ENCODE measurements at places on chromosomes 7 and 10.

DNA sequence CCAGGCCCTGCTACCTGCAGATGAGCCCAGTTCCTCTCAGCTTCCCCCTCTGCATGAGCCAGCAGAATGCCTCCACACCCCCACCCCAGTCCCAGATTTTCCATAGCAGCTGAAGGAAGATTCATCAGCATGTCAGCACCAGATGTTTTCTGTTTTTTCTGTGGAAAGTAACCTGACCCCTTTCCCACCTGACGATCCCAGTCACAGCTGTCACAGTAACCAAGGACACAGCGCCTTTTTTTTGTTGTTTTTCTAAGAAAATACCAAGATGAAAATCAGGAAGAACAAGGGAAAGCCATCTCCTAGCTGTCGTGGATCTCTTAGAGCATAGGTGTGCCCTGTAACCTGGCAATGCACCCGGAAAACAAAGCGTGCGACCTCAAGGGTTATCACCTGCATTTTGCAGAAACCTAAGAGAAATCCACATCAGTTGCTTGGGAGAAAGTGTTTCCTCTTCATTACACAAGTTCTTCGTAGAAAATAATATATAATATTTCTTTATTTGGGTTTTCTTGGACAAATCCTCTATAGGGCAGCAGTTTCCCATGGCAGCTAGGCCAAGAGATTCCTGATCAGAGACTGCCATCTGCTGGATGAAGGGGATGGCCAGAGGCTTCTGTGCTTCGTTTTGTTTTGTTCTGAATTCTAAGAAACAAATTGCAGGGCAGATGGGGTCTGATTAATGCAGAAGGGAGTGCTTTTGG is 401.9 kb downstream of the TNS3 start:
- DNase-seq = no peak

DNA sequence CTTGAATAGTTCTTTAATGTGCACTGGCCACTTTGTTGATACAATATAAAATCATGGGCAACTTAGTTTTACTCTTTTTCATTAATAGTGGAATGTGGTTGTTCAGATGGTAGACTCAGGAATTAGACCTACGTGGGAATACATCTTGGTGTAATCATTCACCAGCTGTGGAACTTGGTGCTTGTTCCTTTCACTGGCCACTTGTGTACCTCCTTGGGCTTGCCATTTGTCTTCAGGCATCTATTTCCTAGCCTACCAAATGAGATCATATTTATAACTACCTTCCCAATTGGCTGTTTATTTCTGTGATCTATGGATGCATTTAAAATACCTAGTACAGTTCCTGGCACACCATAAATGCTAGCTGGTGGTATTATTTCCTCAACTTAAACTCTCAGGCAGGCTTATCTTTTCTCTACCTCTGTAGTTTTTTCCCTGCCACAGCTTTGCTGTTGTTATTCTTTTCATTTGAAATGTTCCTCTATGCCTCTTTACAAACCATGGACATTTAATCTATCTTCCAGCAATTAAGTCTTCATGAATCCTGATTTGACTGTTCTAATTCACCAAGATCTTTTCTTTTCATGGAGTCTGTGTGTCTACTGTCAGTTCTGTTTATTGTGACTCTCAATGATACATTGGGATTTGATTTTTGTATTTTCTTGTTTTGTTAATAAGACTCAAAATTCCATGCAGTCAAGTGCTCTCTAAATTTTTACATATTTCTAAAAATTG is 113.0 kb downstream of the ADAM22 start:
- no peak for DNase-seq

DNA sequence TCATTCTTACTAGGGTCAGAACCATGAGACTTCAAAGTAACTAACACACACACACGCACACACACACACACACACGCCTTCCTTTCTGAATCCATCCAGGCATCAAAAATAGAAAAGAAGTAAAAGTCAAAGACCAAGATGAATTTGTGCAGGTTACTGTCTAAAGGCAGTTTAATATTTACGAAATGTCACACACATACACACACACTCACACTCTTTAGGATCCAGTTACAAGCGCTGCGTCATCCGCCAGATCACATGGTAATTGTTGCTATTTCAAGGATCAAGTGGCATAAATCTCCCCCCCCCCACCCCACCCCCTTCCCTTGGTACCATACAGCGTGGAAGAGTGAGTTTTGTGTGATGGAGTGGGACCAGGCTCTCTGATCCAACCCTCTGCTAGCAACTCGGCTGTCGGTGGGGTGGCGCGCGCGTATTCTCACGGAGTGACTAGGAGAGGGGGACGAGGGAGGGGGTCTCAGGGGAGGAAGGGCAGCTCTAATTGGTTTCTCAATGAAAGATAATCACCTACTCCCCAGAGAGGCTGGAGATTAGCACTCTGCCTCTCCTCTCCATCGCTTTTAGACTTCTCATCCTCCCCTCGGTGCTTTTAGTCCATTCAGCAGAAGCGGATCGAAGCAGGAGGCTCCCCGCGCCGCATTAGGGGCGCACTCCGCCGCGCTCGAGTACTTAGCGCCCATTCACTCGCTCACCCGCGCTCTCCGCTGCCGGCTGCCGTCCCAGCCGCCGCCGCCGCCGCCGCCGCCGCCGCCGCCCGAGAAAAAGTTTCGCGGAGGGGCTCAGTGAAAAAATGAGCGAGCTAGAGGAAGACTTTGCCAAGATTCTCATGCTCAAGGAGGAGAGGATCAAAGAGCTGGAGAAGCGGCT is 83.5 kb upstream of the PRKG1 start:
- no peak for DNase-seq

GRCh38 chr7:40810274-40810673 is 675.5 kb downstream of the SUGCT start:
- DNase-seq = no peak

- DNase-seq = no peak
Observed at GRCh38 chr7:108307595-108307994, 148.6 kb downstream of the NRCAM start.

GRCh38 chr10:130575756-130576285 is 439.6 kb downstream of the GLRX3 start:
- no peak for DNase-seq

DNA sequence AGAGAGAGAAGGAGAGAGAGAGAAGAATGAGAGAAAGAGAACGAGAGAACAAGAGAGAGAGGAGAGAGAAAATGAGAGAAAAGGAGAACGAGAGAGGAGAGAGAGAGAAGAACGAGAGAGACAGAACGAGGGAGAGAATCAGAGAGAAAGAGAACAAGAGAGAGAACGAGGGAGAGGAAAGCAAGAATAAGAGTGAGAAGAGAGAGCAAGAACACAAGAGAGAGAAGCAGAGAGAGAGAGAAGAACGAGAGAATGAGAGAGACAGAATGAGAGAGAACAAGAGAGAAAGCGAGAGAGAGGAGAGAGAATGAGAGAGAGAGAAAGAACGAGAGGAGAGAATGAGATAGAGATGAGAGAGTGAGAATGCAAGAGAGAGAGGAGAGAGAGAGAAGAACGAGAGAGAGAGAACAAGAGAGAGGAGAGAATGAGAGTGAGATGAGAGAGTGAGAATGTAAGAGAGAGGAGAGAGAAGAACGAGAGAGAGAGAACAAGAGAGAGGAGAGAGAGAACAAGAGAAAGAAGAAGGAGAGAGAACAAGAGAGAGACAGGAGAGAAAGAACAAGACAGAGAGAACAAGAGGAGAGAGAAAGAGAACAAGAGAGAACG is 68.2 kb downstream of the ASB13 start:
- no peak for DNase-seq

DNA sequence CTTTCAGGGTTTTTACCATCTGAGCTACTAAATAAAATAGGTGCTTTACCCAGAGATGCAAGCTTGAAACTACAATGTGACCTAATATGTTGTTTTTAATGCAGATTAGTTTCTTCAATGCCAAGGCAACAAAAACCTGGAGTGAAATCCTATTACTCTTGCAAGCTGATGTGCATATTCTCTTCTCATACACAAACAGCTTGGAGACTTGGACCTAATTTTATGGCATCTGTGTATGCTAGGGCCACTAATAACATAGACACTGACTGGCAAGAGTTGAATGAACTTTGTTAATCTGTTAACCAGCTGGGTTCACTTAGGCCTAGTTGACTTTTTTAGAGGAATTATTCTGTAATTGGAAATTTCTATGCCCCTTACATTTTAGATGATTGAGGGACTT is 23.4 kb upstream of the SMIM30 start:
- no peak for DNase-seq

DNA sequence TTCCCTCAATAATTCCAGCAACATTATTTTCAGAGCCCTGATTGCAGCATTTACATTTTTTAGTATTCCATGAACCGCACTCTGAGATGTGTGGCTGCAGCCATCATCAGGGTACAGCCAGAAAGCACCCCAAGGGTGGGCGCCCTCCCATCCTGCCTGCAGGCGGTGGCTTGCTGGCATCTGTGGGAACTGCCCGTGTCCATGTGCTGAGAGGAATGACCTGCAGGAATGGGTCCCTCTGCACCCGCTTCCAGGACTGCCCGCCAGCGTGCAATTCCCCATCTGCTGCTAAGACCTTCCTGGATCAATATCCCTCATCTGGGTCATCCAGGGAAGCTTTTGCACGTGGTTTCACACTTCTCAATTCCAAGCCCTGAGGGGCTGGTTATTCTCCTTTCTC is 32.8 kb upstream of the NUB1 start:
- no peak for DNase-seq

DNA sequence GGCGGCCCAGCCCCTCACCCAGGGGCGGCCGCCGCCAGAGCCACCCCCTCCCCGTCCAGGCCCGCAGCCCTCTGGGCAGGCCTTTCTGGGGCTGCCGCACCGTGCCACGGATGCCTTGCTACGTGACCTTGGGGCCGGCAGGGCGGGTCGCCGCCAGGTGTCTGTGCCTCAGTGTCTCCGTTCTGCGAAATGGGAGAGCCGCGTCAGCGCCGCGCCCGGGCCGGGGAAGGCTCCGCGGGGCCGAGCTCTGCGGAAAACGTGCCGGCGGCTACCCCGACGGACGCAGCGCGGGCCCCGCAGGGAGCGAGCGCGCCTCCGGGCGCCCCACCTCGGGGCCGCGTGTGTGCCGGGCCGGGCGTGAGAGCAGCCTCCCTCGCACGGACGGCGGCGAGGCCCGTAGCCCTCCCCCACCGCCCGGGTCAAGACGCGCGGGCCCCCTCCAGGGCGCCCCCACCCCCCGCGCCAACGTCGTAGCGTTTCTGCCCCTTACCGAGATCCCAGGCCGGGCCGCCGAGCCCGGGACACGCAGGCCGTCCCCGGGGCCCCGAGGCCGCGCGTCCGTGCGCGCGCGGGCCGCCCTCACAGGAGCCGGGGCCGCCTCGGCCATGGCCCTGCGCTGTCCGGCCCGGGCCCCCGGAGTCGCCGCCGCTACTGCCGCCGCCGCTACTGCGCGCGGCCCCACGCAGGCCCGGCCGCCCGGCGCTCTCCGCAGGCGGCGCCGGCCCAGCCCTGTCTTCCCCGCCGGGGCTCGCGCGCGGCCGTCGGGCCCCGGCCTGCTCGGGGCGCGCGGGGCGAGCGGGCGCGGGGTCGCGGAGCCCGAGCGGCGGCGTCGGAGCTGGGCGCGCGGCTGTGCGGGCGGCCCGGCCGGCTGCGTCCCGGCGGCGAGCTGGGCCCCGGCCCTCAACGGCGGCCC is 1.1 kb downstream of the ZNF777 start:
- no peak for DNase-seq

- DNase-seq = no peak
Observed at GRCh38 chr10:29119374-29119773, 169.5 kb upstream of the LYZL1 start.

DNA sequence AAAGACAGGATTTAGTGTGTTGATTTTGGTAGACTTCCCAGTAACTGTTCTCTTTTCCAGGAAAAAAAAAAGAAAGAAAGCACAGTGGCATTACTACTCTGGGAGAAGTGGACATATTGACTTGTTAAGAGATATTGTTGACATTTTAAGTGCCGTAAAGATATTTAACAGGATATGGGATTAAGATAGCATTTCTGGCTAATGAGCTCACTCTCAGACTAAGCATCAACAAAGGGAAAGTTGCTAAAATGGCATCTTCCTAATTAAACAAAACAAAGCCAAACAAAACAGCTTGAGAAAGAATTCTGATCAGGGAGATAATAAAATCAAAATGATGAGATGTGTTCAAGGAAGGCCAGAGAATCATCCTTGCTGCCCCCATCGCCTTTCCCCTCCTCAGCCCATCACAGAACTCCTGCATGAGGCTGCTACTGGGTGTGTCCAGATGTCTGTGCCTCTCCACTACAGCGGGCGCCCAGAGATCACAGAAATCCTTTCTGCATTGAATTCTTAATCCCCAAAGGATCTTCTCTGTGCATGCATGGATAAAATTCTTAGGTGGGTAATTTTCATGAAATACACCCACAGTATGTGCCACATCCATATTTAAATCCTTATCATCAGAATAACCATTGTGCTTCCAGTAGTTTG is 270.5 kb downstream of the POU6F2 start:
- DNase-seq = no peak

GRCh38 chr7:116630357-116630756 is 41.6 kb upstream of the MET start:
- no peak for DNase-seq

- no peak for DNase-seq
Observed at GRCh38 chr7:99422186-99422585, 13.4 kb downstream of the BUD31 start.

DNA sequence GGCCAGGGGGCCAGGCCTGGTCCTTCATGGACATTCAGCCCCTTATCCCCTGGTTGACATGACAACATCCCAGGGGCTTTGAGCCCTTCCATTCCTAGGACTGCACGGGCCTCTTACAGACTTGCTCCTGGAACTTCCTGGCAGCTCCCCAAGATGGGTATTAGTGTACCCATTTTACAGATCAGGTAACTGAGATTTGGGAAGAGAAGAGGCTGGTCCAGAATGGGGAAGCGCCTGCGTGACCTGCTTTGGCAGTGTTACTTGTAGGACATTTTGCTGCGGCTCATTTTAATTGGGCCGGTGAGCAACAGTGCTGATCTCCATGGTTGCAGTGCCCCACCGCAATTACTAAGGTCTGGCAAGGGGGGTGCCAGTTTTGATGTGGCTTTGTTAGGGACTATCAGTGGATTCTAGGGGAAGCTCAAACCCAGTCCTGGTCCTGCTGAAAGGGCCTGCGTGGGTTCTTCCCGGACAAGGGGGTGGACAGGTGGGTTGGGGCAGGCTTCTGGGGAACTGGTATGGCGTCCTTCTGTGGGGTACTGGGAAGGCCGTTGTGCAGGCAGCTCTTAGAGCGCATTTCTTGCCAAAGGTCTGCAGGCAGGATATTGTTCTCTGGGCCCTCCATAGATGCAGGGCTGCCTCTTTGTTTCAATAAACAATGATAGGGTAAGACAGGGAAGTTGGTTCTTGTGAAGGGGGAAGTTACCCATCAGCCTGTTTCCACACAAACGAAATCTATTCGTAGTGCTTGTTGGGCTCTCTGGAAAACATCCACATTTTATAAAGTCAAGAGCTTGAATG is 137.6 kb downstream of the RGS10 start:
- no peak for DNase-seq

GRCh38 chr10:86411281-86411841 is 44.8 kb upstream of the GRID1 start:
- DNase-seq = no peak

DNA sequence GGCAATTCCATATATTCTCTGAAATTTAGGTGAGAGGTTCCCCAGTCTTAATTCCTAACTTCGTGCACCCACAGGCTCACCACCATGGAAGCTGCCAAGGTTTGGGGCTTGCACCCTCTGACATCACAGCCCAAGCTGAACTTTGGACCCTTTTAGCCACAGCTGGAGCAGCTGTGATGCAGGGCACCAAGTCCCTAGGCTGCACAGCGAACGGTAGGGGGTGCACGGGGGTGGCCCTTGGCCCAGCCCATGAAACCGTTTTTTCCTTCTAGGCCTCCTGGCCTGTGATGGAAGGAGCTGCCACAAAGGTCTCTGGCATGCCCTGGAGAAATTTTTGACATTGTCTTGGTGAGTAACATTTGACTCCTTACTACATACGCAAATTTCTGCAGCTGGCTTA is 251.9 kb upstream of the GRM3 start:
- DNase-seq = no peak

- DNase-seq = no peak
Observed at GRCh38 chr7:70371652-70372051, 760.3 kb upstream of the GALNT17 start.
